Spinal cord (tissue), 10 donors: ENCODE measurements at places on chromosomes 5 and 9. TPM values are rescaled to one million over a fixed set of nuclear protein-coding genes. Genes with fewer than 3 reads are reported as not detected.

GRCh38 chr9:120868676-120869359 lies 8.2 kb downstream of the PHF19 start:
- no peak for DNase-seq

GRCh38 chr9:128529191-128529590 lies 23.2 kb upstream of the SPTAN1 start:
- no peak for DNase-seq

DNA sequence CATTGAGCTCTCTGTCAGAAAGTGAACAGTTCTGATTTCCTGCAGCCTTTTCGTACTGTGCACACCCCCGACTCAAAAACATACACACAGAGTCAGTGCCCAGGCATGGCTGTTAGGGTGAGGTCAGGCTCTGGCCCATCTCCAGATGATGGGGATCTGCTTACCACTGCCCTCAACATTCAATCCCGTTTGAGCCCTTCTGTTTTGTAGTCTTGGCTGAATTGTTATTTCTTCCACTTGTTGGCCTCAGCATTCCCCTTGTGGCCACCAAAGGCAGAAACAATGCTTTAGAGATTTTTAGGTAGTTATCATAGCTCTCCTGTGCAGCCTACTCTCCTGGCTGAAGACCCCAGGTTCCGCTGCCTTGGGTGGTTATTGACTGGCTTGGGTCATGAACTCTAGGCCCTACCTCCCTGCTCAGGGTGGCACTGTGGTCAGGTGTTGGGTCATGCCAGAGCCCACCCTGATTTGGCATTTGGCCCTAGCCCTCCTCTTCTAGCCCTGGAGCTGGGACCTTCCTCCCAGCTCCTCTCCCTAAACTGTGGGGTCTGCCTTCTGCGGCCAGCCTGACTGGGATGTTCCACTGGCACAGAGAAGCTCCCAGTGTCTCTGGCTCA lies 7.8 kb upstream of the MYOZ3 start:
- no peak for DNase-seq

- DNase-seq = no peak
Measured at GRCh38 chr5:152181461-152181860, 223.6 kb downstream of the NMUR2 start.

DNA sequence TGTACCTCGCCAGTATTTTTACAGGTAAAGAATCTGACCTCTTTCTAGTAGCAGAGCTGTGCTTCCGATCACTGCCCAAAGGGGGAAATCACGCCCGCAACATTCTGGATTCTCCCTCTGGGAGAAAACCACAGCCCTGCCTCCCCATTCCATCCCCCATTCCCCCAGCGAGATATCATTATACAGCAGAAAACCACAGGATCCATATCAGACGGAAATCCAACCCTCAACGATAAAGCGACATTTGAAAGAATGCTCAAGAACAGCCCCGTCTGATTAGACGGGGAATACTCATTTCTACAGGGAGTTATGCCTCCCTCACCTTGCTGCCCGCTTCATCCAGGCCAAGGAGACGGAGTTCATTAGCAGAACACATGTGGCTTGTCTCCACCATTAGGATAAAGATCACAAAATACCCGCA lies 172.8 kb downstream of the COL23A1 start:
- DNase-seq = no peak

- DNase-seq = no peak
Measured at GRCh38 chr5:33929925-33930690, 6.1 kb upstream of the RXFP3 start.

DNA sequence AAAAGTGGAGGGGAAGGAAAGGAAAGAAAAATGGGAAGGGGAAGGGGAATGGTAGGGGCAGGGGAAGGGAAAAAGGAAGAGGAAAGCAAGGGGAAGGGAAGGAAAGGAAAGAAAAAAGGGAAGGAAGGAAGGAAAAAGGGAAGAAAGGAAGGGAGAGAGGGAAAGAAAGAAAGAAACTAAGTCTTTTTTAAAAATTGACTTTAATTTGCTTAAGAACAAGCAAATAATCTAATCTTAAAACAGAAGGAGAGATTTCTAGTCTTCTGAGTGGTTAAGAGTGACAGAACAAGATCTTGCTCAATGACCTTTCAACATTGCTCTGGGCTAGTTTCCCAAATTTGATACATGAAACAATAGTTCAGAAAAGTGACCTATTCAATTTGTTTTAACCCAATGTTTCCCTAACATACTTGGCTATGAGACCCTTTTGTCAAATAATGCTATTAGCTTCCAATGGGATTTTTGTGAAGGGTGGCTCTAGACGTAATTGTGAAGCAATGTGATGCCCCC lies 33.4 kb upstream of the GLIS3 start:
- DNase-seq = no peak

- no peak for DNase-seq
Measured at GRCh38 chr5:136128481-136128880, 4.2 kb upstream of the SMAD5 start.

DNA sequence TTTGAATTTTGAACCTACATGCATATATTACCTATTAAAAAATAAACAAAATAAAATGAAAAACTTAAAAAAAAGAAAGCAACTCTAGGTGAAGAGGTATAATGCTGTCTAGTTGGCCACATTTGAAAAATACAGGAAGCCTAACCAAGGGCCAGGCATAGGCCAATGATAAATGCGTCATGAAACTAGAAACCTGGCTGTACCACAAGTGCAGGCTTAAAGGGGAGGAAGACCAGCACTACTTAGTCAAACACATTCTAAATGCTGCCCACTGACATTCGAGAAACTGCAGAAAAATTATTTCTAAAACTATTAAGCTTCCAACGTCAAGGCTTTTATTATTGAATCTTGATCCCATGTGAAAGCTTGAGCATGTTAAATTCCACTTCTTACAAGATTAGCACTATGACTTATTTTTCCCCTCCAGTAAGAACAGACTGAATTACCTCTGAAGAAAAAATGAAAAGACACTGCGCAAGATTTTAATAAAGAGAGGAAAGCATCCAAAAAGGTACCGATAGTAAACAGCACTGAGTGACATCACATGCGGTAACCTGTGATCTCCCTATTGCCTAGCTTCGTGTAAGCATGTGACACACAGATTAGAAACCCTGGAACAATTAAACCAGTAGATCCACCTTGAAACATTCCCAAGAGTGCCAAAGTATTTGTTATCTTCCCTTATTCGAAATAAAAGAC lies 16.2 kb downstream of the CDC14B start:
- no peak for DNase-seq

GRCh38 chr5:139763930-139764791 lies 31.4 kb upstream of the PSD2 start:
- no peak for DNase-seq

GRCh38 chr5:16981700-16982099 lies 45.6 kb upstream of the MYO10 start:
- no peak for DNase-seq

- DNase-seq = no peak
Measured at GRCh38 chr5:172429201-172429940, 25.0 kb downstream of the SH3PXD2B start.

DNA sequence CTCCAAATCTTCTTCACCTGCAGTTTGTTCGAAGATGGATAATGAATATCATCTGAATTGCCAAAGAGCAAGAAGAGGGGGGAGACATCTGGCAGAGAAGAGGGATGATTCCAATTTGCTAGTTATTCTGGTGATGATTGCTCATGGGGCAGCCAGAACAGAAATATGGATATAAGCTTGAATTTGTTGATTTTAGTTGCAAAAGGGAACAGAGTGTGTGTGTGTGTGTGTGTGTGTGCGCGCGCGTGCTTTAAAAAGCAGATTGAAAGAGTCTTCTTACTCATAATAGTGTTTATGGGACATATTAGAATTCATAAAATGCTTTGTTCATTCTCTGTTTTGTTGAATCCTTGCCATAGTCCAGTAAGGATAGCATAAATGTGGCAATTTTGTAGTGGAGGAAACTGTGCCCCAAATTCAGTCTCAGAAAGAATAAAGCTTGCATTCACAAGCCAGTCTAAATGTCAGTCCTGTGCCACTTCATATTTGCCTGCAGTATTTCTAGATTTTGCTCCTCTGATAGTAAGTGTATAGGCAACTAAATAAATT lies 436.3 kb upstream of the KLF4 start:
- DNase-seq = no peak

DNA sequence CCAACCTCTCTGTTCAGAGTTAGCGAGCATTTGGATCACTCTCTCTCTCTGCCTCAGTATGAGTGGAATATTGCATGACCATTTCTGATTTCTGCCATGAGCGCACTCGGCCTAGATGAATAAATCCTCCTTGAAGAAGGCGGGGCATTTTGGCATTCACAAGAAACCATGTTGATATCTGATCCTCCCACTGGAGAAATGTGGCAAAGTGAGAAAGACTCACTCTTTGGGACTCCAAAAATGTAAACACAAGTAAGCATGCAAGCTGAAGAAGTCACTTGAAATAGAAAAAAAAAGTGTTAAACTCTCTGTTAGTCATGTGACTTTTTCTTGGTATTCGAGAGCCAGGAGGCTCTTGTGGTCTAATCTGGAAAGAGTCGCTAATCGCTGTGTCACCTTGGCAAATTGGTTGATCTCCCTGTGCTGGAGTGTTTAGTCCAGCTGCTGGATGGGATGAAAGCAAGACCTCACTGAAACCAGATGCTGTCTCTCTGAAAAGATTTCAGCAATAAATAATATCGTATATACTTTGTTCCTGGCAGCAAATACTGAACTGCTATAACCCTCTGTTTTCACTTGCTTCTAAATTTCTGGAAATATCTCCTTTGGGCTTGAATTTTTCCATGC lies 95.5 kb downstream of the GHR start:
- no peak for DNase-seq

DNA sequence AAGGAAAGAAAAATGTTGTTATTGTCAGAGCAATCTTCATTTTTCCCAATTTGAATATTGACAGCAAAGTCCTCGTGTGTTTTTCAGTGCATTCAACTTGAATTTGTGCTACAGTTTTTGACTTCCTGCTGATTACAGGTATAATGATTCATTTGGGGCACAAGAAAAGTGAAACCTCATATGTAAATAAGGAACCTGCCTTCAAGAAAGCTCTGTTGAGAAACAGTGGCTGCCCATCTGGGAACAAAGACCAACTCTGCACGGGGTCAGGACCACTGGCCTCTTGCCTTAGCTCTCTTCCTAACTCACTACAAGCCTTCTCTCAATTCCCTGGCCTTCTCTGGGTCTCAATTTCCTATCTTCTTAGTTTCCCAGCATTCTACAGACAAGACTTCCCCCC lies 21.0 kb downstream of the TIMD4 start:
- no peak for DNase-seq

GRCh38 chr5:81553567-81554212 lies 159.8 kb upstream of the ACOT12 start:
- no peak for DNase-seq

DNA sequence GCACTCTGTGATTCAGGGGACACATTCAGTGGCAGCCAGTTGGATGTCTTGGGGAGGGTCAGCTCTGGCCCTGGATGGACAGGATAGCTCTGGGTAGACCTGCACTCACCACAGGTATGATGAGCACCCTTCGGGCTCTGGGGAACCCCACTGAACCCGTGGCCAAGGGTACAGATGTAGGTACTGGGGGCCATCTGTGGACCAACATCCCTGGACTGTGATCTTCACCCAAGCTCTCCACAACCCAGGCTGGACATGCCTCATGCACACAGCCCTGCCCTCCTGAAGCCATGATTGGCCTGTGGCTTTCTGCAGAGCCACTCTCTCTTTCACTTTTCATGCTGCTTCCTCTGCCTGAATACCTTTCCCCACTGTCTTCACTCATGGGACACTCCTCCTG lies 15.6 kb upstream of the ACSL6 start:
- DNase-seq = no peak

- no peak for DNase-seq
Measured at GRCh38 chr5:157309796-157310195, 43.9 kb downstream of the CYFIP2 start.

DNA sequence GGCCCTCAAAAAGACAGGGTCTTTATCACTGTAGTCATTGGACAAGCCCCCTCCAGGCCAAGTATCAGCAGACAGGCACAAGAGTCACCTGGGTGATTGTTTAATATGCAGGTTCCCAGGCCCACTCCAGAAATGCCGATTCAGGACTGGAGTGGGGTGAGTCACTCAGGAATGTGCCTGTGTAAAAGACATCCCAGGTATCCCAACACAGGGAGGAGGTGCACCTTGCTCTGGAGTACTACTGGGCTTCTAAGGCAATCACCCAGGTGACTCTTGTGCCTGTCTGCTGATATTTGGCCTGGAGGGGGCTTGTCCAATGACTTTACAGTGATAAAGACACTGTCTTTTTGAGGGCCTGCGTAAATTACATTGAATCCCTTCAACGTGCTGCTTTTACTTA lies 40.6 kb downstream of the ACTL7B start:
- no peak for DNase-seq

DNA sequence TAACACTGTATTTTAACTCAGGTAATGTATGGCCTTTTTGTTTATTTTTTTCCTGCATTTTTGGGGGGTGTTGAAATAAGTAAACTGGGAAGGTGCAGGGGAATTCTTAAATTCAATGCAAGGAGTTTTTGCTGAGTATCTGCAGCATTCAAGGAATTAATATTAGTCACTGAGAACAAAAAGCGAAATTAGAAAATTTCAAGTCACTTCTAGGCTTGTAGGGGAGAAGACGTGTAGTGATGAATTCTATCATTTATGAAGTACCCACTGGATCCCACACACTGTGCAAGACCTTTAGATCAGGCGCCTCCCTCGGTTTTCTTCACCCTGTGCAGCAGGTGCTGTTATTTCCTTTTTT lies 1.2 kb downstream of the EHMT1 start:
- DNase-seq = no peak

GRCh38 chr5:135600971-135601381 lies 22.2 kb upstream of the CXCL14 start:
- no peak for DNase-seq

DNA sequence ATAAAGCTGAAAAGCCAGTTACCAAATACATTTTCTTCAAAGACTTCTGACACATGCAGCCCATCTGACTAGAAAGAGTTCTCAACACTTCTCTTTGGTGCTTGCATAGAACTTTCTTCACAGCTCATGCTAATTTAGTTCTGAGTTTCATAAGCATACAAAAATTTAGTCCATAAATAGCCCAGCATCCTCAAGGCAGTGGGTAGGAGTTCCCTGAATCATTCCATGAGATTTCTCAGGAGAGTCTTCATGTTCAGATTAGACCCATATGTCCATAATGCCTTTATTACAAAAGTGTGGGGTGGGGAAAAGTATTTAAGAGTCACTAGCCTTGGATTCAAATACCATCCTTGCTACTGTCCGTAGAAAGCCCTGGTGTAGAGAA lies 290.2 kb upstream of the RGMB start:
- DNase-seq = no peak

Gene PRLR
- polyA plus RNA-seq = 1.4 TPM

Gene KLF4
- polyA plus RNA-seq = 13.5 TPM

Gene PDE6A
- polyA plus RNA-seq = 0.06 TPM

Gene GHR
- 9.9 TPM for polyA plus RNA-seq

Gene MIGA2
- 24.4 TPM for polyA plus RNA-seq

Gene DCTN3
- polyA plus RNA-seq = 179 TPM

Gene WNK2
- polyA plus RNA-seq = 124 TPM

Gene C9orf50
- 0.60 TPM for polyA plus RNA-seq

Gene CEL
- polyA plus RNA-seq = 2.3 TPM

Gene LCN10
- not detected for polyA plus RNA-seq

Gene PCDHGA7
- polyA plus RNA-seq = 5.2 TPM

Gene TMEM141
- 55.4 TPM for polyA plus RNA-seq

Gene CKMT2
- polyA plus RNA-seq = 7.2 TPM

Gene PCDHGB6
- 25.7 TPM for polyA plus RNA-seq

Gene GPX8
- 14.4 TPM for polyA plus RNA-seq

Gene SGTB
- polyA plus RNA-seq = 20.2 TPM
